Sigmoid colon (tissue), 7 donors: ENCODE measurements at places on chromosomes 16 and 17. TPM values are rescaled to one million over a fixed set of nuclear protein-coding genes. Genes with fewer than 3 reads are reported as not detected.
A peak's percentile ranks its signal among the peaks of the same experiment; 100 is the strongest.

CEP295NL gene
- 1.8 TPM for total RNA-seq

HS3ST4 gene
- not detected for total RNA-seq

HASPIN gene
- total RNA-seq: under 0.01 TPM

ABI3 gene
- total RNA-seq: 3.6 TPM

RAD51C gene
- total RNA-seq: 16.8 TPM

ACADVL gene
- total RNA-seq: 353 TPM

MT1H gene
- total RNA-seq: not detected

SDR42E1 gene
- 0.55 TPM for total RNA-seq

MYOCD gene
- 122 TPM for total RNA-seq

SCARF1 gene
- total RNA-seq: 5.4 TPM

DNA sequence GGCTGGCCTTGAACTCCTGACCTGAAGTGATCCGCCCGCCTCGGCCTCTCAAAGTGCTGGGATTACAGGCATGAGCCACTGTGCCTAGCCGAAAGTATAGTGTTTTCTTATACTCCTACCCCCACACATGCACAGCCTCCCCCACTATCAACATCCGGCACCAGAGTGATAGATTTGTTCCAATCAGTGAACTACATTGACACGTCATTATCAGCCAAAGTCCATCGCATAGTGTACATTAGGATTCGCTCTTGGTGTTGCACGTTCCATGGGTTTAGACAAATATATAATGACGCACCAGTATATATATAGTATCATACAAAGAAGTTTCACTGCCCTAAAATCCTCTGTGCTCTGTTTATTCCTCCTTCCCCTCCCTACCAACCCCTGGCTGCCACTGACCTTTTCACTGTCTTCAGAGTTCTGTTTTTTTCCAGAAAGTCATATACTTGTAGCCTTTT, 11.9 kb upstream of the TM4SF5 start:
- no peaks in the 10 kb centered on the region for H3K36me3 ChIP-seq
- H3K27ac ChIP-seq: no peak overlapping the region
- no peak overlapping the region for H3K4me3 ChIP-seq
- H3K4me1 ChIP-seq: no peaks in the 10 kb centered on the region

GRCh38 chr16:88652762-88653063, 1.9 kb upstream of the CYBA start:
- peaks cover 56% of the 10 kb centered on the region for H3K36me3 ChIP-seq
- H3K27me3 ChIP-seq: no peaks in the 10 kb centered on the region
- no peak overlapping the region for H3K27ac ChIP-seq
- peaks cover 22% of the 10 kb centered on the region for H3K4me1 ChIP-seq
- no peak overlapping the region for H3K4me3 ChIP-seq

GRCh38 chr17:64599187-64599676, 62.9 kb downstream of the SMURF2 start:
- no peaks in the 10 kb centered on the region for H3K4me1 ChIP-seq
- H3K4me3 ChIP-seq: no peak overlapping the region
- no peak overlapping the region for H3K27ac ChIP-seq
- DNase-seq: no peak
- no peaks in the 10 kb centered on the region for H3K36me3 ChIP-seq

- DNase-seq: peak; percentile 67
- H3K4me3 ChIP-seq: no peak overlapping the region
- peaks cover 11% of the 10 kb centered on the region for H3K4me1 ChIP-seq
- peaks cover 52% of the 10 kb centered on the region for H3K36me3 ChIP-seq
- no peak overlapping the region for H3K27ac ChIP-seq
Observed at GRCh38 chr16:57795431-57795878, 6.8 kb downstream of the KIFC3 start.

GRCh38 chr16:58393138-58393504, 850 bp downstream of the GINS3 start:
- no peaks in the 10 kb centered on the region for H3K4me1 ChIP-seq
- H3K27me3 ChIP-seq: no peaks in the 10 kb centered on the region
- H3K4me3 ChIP-seq: peak overlapping the region; percentile 86
- H3K36me3 ChIP-seq: no peaks in the 10 kb centered on the region
- H3K27ac ChIP-seq: peak overlapping the region; percentile 81
- no peak for DNase-seq

DNA sequence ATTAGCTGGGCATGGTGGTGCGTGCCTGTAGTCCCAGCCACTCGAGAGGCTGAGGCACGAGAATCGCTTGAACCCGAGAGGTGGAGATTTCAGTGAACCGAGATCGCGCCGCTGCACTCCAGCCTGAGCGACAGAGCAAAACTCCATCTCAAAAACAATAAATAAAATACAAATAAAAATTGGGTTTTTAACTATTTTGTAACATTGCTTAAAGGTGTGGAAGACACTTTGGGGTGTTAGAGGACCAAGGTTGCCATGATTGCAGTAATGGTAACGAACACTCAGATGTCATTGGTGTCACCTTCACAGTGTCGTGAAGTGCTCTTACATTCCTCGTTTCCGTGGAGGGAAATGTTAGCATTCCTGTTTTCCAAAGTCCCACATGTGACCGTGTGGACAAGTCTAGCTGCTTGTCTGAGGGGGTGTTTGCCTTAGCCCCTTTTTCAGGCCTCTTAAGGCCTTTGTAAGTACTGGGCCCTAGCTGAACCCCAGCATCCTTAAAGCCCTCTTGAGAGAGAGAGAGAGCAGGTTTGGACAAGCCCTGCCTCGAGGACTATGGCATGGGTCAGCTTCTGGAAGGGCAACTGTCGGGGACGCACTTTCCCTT, 8.6 kb downstream of the C16orf96 start:
- DNase-seq: no peak
- H3K27me3 ChIP-seq: no peaks in the 10 kb centered on the region
- H3K27ac ChIP-seq: no peak overlapping the region
- H3K36me3 ChIP-seq: no peaks in the 10 kb centered on the region
- H3K4me3 ChIP-seq: no peak overlapping the region

GRCh38 chr17:48053758-48054237, 5.6 kb downstream of the NFE2L1 start:
- peaks cover 70% of the 10 kb centered on the region for H3K4me1 ChIP-seq
- peak overlapping the region; percentile 99 for H3K27ac ChIP-seq
- DNase-seq: no peak
- H3K27me3 ChIP-seq: no peaks in the 10 kb centered on the region

GRCh38 chr16:24635900-24636610, 93.4 kb upstream of the TNRC6A start:
- H3K27ac ChIP-seq: no peak overlapping the region
- no peak overlapping the region for H3K4me3 ChIP-seq
- no peaks in the 10 kb centered on the region for H3K27me3 ChIP-seq
- DNase-seq: peak; percentile 91
- no peaks in the 10 kb centered on the region for H3K36me3 ChIP-seq

DNA sequence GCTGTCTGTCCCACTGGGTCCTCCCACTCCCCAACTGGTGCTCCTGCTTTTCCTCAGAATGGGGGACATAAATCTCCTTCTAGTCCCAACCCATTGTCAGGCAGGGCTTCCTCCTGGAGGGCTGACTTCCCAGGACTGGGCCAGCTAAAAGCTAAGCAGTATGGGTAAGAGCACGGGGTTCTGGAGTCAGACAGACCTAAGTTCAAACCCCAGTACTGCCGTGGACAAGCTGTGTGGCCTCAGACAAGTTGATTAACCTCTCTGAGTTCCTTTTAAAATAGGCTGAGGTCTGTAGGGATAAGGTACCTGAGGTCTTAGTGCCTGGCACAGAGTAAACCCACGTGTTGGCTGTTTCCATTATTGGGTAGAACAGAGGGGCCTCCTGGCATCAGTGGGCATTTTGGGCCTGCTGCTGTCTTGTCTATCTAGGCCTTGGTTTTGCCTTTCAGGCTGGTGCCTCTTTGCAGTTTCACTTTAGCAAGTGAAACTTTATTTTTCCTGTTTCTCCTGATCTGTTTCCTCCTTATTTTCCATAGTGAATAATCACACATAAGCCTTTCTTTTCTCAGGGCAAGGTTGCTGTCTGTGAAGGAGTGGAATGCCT, 114.6 kb downstream of the PRKCB start:
- H3K27me3 ChIP-seq: no peaks in the 10 kb centered on the region
- no peak overlapping the region for H3K27ac ChIP-seq
- H3K36me3 ChIP-seq: no peaks in the 10 kb centered on the region

GRCh38 chr17:1486802-1487695, 5.4 kb downstream of the MYO1C start:
- H3K27me3 ChIP-seq: no peaks in the 10 kb centered on the region
- no peaks in the 10 kb centered on the region for H3K4me1 ChIP-seq
- DNase-seq: peak; percentile 96
- peaks cover 20% of the 10 kb centered on the region for H3K36me3 ChIP-seq

DNA sequence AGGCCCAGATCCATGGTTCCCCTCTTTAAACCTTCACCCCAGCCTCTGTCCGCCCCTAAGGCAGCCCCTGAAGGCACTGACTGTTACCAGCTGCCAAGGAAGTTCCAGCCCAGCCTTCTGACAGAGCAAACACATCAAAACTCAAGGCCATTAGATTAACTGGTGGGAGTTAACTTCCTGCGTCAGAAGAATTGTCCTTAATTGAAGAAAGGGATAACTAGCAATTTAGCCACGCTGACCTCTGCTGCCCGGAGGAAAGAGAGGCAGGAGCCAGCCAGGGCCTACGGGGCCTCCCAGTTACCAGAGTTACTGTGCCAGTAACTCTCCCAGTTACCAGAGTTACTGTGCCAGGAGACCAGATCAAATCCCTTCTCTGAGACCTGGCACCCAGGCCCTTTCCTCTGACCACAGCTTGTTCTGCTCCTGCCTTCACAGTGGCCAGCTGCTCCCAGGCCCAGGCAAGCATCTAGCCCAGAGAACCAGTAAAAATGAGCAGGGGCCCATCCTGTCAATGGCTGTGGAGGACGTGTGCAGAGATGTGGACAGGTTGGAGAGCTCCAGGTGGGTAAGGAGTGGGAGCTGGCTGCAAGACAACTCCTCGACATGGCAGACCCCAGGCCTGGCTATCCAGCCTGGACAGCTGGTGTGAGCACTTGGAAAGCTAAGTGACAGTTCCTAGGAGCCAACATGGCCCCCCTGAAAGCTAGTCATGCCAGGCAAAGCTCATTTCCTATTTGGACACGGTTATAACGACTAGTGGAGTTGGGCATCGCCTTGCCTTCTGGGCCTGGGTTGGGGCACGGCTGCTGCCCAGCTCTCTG, 2.8 kb upstream of the PITPNM3 start:
- H3K4me3 ChIP-seq: no peak overlapping the region
- DNase-seq: no peak
- H3K4me1 ChIP-seq: no peaks in the 10 kb centered on the region
- H3K27me3 ChIP-seq: peaks cover 14% of the 10 kb centered on the region
- H3K27ac ChIP-seq: peak overlapping the region; percentile 42
- no peaks in the 10 kb centered on the region for H3K36me3 ChIP-seq

- H3K4me3 ChIP-seq: no peak overlapping the region
- no peak overlapping the region for H3K27ac ChIP-seq
- no peaks in the 10 kb centered on the region for H3K4me1 ChIP-seq
- no peaks in the 10 kb centered on the region for H3K27me3 ChIP-seq
Observed at GRCh38 chr17:28563475-28563874, 7.8 kb downstream of the PIGS start.

DNA sequence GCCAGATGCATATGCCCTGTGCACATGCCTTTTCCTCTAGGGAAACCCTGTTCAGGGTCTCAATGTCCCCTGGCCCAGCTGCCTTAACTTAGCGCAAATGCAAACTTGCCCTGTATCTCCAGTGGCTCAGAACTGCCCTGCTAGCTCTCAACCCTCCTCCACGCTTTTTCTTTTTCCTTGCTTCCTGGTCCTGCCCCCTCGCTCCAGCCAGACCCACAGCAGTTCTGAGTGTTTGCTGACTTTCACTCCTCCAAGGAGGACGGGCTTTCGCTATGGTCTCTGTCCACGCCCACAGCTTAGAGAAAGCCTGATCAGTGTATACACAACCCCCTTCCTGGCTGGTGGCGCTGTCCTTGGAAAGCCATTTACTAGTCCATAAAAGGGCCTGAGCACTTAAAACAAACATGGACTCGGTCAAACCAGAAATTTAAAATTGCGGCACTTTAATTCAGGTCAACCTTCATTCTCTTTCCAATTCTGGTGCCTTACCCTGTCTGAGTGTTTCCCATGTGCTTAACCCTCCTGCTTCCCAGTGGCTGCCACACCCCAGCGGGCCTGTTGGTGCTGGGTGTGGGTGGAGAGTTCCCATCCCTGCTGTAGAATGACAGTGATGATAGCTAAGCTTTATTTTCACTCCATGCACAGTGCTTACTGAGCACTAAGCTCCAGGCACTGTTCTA, 15.6 kb upstream of the TMEM98 start:
- peaks cover 14% of the 10 kb centered on the region for H3K4me1 ChIP-seq
- peak; percentile 83 for DNase-seq
- H3K4me3 ChIP-seq: no peak overlapping the region
- H3K27ac ChIP-seq: peak overlapping the region; percentile 72
- no peaks in the 10 kb centered on the region for H3K36me3 ChIP-seq
